ENCODE measurements at places on chromosomes 2 and 18. TPM values are rescaled to one million over a fixed set of nuclear protein-coding genes. Genes with fewer than 3 reads are reported as not detected.

GRCh38 chr2:227450311-227450841, 21.6 kb upstream of the AGFG1 start:
- DNase-seq: no peak

- no peak for DNase-seq
These were observed 36.5 kb downstream of the ANO7 start for GRCh38 chr2:241224851-241225438.

- no peak for DNase-seq
These were observed 3.7 kb upstream of the LRRFIP1 start for GRCh38 chr2:237623428-237624403.

- DNase-seq: no peak
These were observed 195.3 kb upstream of the CDH2 start for GRCh38 chr18:28372186-28372585.

GRCh38 chr2:174606336-174606735, 8.7 kb upstream of the WIPF1 start:
- DNase-seq: no peak

GRCh38 chr2:219736209-219736608, 108.8 kb downstream of the SLC4A3 start:
- no peak for DNase-seq

DNA sequence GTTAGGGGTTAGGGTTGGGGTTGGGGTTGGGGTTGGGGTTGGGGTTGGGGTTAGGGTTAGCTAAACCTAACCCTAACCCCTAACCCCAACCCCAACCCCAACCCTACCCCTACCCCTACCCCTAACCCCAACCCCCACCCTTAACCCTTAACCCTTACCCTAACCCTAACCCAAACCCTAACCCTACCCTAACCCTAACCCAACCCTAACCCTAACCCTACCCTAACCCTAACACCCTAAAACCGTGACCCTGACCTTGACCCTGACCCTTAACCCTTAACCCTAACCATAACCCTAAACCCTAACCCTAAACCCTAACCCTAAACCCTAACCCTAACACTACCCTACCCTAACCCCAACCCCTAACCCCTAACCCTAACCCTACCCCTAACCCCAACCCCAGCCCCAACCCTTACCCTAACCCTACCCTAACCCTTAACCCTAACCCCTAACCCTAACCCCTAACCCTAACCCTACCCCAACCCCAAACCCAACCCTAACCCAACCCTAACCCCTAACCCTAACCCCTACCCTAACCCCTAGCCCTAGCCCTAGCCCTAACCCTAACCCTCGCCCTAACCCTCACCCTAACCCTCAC, 24.1 kb upstream of the RABL2A start:
- DNase-seq: no peak

- DNase-seq: no peak
These were observed 38.1 kb downstream of the ATOH8 start for GRCh38 chr2:85791704-85792565.

DNA sequence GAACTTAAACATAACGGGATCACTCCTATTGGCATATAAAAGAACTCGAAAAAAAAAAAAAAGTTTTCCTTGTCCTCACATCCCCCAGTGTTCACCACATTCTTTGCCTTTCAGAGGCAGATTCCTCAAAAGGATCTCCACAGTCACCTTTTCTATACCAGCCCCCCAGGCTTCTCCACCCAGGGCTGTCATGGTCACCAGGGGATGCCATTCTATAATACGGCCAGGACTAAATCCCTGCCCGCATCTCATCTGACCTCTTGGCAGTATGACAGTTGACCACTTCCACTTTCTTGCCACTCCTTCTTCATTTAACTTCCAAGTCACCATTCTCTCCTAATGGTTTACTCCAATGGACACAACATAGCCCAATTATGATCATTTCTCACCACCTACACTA, 29.3 kb downstream of the SOS1 start:
- DNase-seq: no peak

DNA sequence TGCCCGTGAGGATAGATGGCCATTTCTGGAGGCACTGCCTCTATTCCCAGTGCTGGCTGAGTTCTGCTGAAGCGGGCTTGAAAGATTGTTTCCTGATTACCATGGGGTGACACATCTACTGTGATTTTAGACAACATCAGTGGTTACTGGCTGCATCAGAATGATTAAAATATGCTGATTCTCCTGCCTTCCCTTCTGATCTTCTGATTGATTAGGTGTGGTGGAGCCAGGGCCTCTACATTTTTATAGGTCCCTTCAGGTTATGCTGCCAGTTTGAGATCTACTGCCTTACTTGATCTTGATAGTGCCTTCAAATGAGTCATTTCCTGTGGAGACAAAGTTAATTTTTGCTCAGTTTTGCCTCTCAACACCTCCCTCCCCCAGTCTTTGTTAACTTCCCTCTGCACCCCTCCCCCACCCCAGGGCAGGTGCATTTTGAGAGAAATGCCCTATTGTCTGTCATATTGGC, 31.6 kb upstream of the SNORC start:
- no peak for DNase-seq

Gene PRLH
- total RNA-seq: not detected

Gene ABHD1
- not detected for total RNA-seq

Gene COPS8
- total RNA-seq: 16.4 TPM

Gene FOSL2
- 185 TPM for total RNA-seq

Gene RNASEH1
- total RNA-seq: 9.3 TPM

Gene PKDCC
- total RNA-seq: 210 TPM

Gene CFAP53
- not detected for total RNA-seq

Gene STARD6
- total RNA-seq: not detected

Gene SULT1C2
- total RNA-seq: not detected

Measured in ascending aorta (tissue), 2 donors.